Activated T-cell treated with anti-CD3 and anti-CD28 coated beads, Interleukin-2, amount 50 U/mL, for 24 hours (primary cell): ENCODE measurements at places on chromosomes 5 and 9.

DNA sequence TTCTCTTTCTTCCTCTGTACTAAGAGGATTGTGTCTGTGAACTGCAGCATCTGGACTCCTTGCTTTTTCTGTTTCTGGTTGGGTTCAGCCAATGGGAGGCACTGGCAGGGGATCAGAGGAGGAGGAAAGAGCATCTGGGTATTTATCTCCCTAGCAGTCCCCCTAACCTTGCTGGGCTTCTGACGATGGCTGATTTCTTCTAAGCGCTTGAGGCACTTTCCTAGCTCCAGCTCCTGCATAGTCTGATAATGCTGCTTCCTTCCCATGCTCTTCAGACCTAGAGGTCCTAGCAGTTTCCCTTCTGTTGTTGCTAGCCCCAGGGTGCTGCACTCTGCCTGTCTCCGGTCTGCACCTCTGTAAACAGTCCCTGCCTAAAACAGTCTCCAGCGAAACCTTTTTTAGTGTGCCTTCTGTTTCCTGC lies 225.1 kb downstream of the PDZD2 start:
- no peak for DNase-seq

DNA sequence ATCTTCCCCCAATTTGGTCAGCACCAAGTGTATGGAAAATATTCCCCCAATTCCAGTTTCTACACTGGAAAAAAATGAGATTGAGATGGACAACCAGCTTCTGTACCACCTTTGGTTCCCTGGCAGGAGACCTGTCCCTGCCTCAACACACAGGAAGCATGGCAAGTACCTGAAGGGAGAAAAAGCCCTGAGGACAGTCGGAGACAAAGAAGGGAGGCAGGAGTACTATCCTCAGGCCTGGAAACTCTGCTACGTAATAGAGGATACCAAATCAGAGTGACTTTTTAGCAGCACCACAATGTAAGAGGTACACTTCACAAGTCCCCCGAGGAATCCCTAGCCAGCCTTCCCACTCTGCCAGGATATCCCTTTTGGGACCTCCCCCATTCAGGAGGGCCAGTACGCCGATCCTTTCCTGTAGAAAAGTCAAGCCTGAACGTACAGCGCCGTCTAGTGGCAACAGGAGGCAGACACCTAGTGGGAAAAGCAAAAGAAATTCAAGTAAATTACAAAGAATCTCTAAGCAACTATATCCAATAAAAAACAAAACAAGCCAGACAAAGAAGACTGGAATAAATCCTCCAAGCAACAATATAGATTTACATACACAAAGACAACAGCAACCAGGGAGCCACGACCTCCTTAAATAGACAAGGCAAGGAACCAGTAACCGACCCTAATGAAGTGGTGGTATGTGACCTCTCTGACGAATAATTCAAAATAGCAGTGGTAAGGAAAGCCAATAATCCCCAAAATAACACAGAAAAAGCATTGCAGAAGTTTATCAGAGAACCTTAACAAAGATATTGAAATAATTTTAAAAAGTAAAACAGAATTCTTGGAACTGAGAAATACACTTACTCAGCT lies 63.3 kb upstream of the SLCO6A1 start:
- DNase-seq = no peak

- no peak for DNase-seq
Measured at GRCh38 chr5:145244788-145245187, 590.4 kb downstream of the PRELID2 start.

DNA sequence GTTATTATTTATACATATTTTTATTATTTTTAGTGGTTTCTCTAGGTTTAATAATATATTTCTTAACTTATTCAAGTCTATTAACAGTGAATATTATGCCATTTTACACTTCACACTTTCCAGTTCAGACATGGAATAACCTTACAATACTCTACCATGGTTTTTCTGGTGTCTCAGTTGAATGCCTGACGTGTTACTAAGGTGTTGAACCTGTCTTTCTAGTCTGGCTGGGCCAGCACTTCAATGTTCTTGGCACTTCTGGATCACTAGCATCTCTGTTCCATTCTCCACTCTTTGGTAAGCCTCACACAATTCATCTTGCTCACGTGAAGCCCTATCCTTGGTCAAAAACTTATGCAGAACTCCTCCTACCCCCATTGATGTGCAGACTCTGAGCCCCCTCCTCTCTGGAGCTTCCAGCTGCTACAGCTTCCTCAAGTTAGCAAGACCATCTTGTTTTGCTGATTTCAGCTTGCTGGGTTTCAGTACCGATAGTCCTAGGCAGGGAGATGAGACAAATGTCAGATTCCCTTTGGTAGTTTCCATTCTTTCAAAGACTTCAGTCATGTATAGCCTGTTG lies 243.1 kb downstream of the FBXO4 start:
- no peak for DNase-seq

DNA sequence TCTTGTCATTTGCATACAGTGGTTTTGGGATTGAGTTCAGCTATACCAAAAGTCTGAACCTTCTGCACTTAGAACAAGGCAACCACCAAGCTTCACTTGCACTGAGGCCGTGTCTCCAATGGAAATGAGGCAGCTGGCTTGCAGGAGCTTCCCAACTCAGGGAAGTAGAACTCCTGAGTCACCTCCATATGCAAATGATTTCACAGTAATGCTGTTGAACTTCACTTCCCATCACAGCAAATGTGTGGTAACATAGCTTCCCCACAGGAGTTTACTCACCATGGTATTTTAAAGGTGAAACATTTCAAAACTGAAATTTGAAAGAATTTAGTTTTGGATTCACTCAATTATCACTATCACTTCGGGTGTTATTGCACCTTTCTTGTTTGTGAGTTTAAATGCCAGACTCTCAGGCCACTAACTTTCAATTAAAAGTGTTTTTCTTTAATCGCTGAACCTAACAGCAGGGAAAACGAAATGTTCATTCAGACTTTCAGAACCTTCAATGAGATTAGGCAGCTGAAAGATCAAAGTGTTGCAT lies 9.0 kb downstream of the CD274 start:
- DNase-seq = peak; percentile 67

- DNase-seq = no peak
Measured at GRCh38 chr5:155926766-155927165, 400.2 kb upstream of the SGCD start.

DNA sequence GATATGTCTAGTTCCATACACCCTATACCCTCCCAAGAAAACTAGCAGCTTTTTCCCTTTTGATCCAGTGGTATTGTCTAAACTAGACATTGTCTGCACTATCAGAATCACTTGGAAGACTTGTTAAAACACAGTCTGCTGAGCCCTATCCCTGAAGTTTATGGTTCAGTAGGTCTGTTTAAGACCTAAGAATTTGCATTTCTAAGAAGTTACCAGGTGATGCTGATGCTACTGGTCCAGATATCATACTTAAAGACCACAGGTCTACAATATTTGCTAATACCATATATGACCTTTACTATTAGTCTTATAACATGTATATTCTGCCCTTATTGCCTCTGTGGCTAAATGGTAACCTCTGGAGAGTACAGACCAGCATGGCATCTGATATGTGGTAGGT lies 23.3 kb downstream of the SKIC3 start:
- DNase-seq = no peak

- no peak for DNase-seq
Measured at GRCh38 chr5:103938146-103938695, 375.6 kb upstream of the NUDT12 start.

- no peak for DNase-seq
Measured at GRCh38 chr9:34579808-34580163, 9.7 kb downstream of the CNTFR start.

GRCh38 chr5:170644501-170644900 lies 139.0 kb upstream of the GABRP start:
- DNase-seq = no peak
